ENCODE measurements at places on chromosomes 16 and 17. TPM values are rescaled to one million over a fixed set of nuclear protein-coding genes. Genes with fewer than 3 reads are reported as not detected.

SRSF2 gene
- total RNA-seq: 98.0 TPM

PIRT gene
- not detected for total RNA-seq

DNA sequence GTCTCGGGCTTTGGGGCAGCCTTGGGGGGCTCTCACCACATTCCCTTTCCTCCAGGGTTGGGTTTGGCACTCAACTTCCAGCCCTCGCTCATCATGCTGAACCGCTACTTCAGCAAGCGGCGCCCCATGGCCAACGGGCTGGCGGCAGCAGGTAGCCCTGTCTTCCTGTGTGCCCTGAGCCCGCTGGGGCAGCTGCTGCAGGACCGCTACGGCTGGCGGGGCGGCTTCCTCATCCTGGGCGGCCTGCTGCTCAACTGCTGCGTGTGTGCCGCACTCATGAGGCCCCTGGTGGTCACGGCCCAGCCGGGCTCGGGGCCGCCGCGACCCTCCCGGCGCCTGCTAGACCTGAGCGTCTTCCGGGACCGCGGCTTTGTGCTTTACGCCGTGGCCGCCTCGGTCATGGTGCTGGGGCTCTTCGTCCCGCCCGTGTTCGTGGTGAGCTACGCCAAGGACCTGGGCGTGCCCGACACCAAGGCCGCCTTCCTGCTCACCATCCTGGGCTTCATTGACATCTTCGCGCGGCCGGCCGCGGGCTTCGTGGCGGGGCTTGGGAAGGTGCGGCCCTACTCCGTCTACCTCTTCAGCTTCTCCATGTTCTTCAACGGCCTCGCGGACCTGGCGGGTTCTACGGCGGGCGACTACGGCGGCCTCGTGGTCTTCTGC lies 8.4 kb downstream of the SLC16A3 start:
- no peak for DNase-seq

- DNase-seq: no peak
Measured at GRCh38 chr17:8608001-8608400, 22.5 kb downstream of the MYH10 start.

GRCh38 chr17:61066062-61066461 lies 333.6 kb upstream of the TBX2 start:
- no peak for DNase-seq

- DNase-seq: no peak
Measured at GRCh38 chr16:56257666-56258342, 66.5 kb downstream of the GNAO1 start.
